A549 treated with ZK216348 at 1 μM for 4 hours (cell line): ENCODE measurements at places on chromosomes 12 and 14. TPM values are rescaled to one million over a fixed set of nuclear protein-coding genes. Genes with fewer than 3 reads are reported as not detected.

Gene PTPRQ
- total RNA-seq = 0.01 to 0.04 TPM in 2 of 5 replicates, not detected in the others

Gene BATF
- total RNA-seq = not detected in 5 replicates

Gene BEGAIN
- total RNA-seq = 4.0 to 10.0 TPM (median 7.2 TPM) in 5 replicates

Gene TSPAN11
- total RNA-seq = 0.04 to 0.16 TPM (median 0.08 TPM) in 4 of 5 replicates, not detected in the other

Gene CMAS
- 36.0 to 49.8 TPM (median 44.6 TPM) in 5 replicates for total RNA-seq

Gene L3HYPDH
- total RNA-seq = 37.3 to 49.8 TPM (median 42.5 TPM) in 5 replicates

Gene SLC2A13
- 2.1 to 4.1 TPM (median 3.9 TPM) in 5 replicates for total RNA-seq

Gene RTL1
- total RNA-seq = 0.21 to 0.35 TPM (median 0.26 TPM) in 5 replicates

Gene NPAS3
- not detected in 5 replicates for total RNA-seq

Gene ZBTB42
- total RNA-seq = 1.6 to 3.7 TPM (median 3.5 TPM) in 5 replicates

Gene SRRM4
- total RNA-seq = not detected in 5 replicates

Gene LTBP2
- total RNA-seq = 7.1 to 16.0 TPM (median 10.2 TPM) in 5 replicates

Gene SLCO1B1
- total RNA-seq = 0.15 to 0.53 TPM (median 0.26 TPM) in 5 replicates

Gene KRT80
- 37.5 to 66.0 TPM (median 57.9 TPM) in 5 replicates for total RNA-seq

Gene COX8C
- total RNA-seq = not detected in 5 replicates

Gene ENDOU
- 0.18 TPM in 1 of 5 replicates, not detected in the others for total RNA-seq

Gene DNAI7
- total RNA-seq = 0.16 to 0.22 TPM (median 0.18 TPM) in 4 of 5 replicates, not detected in the other

Gene NUAK1
- total RNA-seq = 7.2 to 8.8 TPM (median 8.5 TPM) in 5 replicates

Gene GTF2A1
- 9.9 to 18.9 TPM (median 13.3 TPM) in 5 replicates for total RNA-seq

Gene DBX2
- not detected in 5 replicates for total RNA-seq

Gene IGFBP6
- total RNA-seq = 122 to 254 TPM (median 227 TPM) in 5 replicates

Gene PTPN6
- total RNA-seq = 6.2 to 12.8 TPM (median 11.9 TPM) in 5 replicates

Gene LHX5
- total RNA-seq = not detected in 5 replicates

Gene FOXG1
- 0.11 to 0.27 TPM (median 0.12 TPM) in 5 replicates for total RNA-seq

Gene KITLG
- 8.5 to 16.2 TPM (median 14.1 TPM) in 5 replicates for total RNA-seq

Gene SLC17A8
- total RNA-seq = 0.06 TPM in 1 of 5 replicates, not detected in the others

Gene TBX3
- total RNA-seq = 37.7 to 51.2 TPM (median 47.3 TPM) in 5 replicates

Gene OTOGL
- not detected in 5 replicates for total RNA-seq

Gene TXNDC16
- 0.78 to 1.4 TPM (median 1.0 TPM) in 5 replicates for total RNA-seq

Gene FOXA1
- total RNA-seq = 5.3 to 10.3 TPM (median 8.2 TPM) in 5 replicates
